Right lung (tissue), 10 donors: ENCODE measurements at places on chromosomes 4 and X. TPM values are rescaled to one million over a fixed set of nuclear protein-coding genes. Genes with fewer than 3 reads are reported as not detected.

Gene NOX1
- 0.75 TPM for polyA plus RNA-seq

Gene RASSF6
- 2.2 TPM for polyA plus RNA-seq

DNA sequence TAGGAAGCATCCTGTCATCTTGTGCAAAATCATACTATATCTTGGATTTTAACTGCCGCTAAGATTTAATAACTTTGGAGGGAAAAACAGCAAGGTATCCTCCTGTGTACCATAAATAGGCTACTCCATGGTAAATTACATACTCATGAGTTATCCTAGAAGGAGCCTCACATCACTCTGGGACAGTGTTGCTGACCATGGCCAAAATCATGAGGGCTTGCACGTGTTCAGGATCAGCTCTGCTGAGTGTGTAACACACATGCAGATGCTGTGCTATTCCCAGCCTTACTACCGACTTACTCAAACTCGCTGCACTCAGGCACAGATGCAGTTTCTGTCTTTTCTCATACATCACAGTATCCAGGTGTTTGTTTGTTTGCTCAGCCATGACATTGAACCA is 56.6 kb downstream of the DKK2 start:
- no peak for DNase-seq

- no peak for DNase-seq
Measured at GRCh38 chr4:151292038-151292437, 15.1 kb downstream of the PRSS48 start.

- DNase-seq: peak; percentile 2
Measured at GRCh38 chrX:100512471-100512870, 72.3 kb upstream of the TNMD start.

DNA sequence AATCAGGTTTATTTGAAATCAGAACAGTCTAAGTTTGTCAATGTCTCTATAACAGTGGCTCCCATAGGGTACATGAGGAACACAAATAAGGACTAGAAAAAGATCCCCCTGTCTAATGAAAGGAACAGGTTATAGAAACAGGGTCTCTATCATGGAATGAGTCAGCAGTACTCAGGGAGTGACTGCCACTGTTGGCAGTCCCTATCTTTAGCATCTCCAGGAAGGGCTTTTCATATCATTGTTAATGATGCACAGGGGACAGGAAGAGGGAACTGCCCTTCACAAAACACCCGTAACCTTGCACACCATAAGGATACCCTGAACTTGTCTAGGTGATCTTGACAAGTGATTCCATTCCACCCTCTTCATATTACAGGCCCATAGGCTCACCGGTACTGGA is 38.5 kb upstream of the SMIM10L2A start:
- DNase-seq: no peak

DNA sequence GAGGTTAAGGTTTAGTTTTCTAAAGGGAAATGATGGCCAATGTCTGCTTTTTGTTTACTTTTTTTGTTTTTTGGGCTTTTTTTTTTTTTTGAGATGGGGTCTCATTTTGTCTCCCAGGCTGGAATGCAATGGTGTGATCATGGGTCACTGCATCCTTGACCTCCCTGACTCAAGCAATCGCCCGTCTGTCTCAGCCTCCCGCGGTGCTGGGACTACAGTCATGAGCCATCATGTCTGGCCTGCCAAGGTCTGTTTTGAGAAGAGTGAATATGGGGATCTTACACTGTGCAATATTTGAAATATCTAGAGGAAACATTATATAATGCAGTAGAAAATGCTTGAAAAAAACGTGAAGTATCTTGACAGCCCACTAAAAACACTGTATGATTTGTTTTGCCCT is 162.5 kb downstream of the GASK1B start:
- no peak for DNase-seq

Gene CT45A5
- polyA plus RNA-seq: 36.4 TPM
